A549 treated with CORT108297 at 1 μM for 4 hours (cell line): ENCODE measurements at places on chromosomes 16 and 17. TPM values are rescaled to one million over a fixed set of nuclear protein-coding genes. Genes with fewer than 3 reads are reported as not detected.

The CCL3 gene
- total RNA-seq, result not detected in 5 replicates

The ENO3 gene
- 48.1 to 62.8 TPM (median 53.1 TPM) in 5 replicates for total RNA-seq

The NDUFAB1 gene
- total RNA-seq, result 169 to 208 TPM (median 180 TPM) in 5 replicates

The ABCA3 gene
- 14.0 to 21.1 TPM (median 19.2 TPM) in 5 replicates for total RNA-seq

The TMIGD1 gene
- total RNA-seq, result not detected in 5 replicates

The RNF43 gene
- 0.17 to 0.44 TPM (median 0.24 TPM) in 5 replicates for total RNA-seq

The KRTAP2-3 gene
- 0.11 to 0.18 TPM (median 0.17 TPM) in 3 of 5 replicates, not detected in the others for total RNA-seq

The WDR90 gene
- 15.6 to 33.0 TPM (median 31.9 TPM) in 5 replicates for total RNA-seq

The DLX4 gene
- total RNA-seq, result 1.7 to 4.3 TPM (median 3.6 TPM) in 5 replicates
